Type B pancreatic cell (in vitro differentiated cells): ENCODE measurements at places on chromosomes 7 and 10. TPM values are rescaled to one million over a fixed set of nuclear protein-coding genes. Genes with fewer than 3 reads are reported as not detected.

Gene CCDC7
- total RNA-seq: 5.6 and 9.0 TPM in 2 replicates

Gene SPDYE9
- not detected in 2 replicates for total RNA-seq

Gene WDR11
- 63.2 and 65.5 TPM in 2 replicates for total RNA-seq

Gene ELMO1
- total RNA-seq: 4.9 and 29.4 TPM in 2 replicates

Gene ANKRD61
- total RNA-seq: 0.31 TPM in 1 of 2 replicates, not detected in the other
